Thoracic aorta (tissue), 2 donors: ENCODE measurements at places on chromosomes 4 and X.

- DNase-seq: no peak
Observed at GRCh38 chr4:19614171-19614570, 637.5 kb upstream of the SLIT2 start.

DNA sequence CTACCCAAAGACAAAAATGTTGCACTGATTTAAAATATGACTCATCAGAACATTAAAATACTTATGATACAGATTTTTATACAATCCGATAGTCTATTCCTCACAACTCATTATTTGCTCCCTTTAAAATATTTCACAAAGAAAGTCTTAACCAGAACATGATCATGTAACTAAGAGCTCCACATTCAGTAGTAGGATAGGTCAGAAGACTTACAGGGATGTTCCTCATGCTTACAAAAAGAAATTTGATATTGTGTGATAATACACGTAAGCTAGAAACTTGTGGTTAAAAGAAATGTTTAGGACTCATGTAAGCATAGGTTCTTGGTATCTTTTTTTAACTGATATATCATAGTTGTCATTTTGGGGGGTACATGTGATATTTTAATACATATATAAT, 235.9 kb downstream of the PALLD start:
- DNase-seq: no peak

GRCh38 chr4:161555689-161556660, 607.8 kb downstream of the FSTL5 start:
- DNase-seq: no peak

DNA sequence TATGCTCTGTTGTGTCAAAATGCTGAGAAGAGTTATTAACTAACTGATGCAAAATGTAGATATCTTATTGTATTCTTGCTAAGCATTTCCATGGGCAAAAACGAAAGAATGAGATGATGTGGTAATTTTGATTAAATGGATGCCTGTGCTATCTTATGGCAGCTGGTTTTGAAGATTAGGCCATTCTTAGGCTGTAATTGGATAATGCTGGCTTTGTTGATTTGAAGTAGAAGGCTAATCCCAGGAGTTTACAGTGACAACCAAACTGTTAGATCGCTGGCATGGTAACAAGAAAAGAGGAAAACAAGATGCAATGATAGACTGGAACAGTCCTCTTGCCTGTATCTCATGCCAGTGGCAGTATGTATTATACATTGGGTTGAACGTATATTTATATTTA, 74.1 kb upstream of the WDR44 start:
- no peak for DNase-seq

DNA sequence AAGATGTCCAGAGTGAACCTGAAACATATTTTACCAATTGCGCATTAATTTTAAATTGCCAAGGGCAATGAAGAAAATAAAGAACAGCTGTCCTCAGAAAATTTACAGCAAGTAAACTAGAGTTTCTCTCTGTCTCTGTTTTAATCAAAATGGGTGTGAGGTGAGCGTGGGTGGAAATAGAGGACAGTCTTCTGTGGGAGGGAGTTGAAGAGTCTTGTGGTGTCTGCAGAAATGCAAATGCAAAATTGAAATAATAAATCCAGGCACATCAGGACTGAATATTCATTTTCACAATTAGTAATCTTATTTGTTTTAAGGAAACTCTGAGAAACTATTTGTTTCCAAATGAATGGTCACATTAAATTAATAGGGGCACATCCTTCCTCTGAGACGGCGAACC, 192.0 kb downstream of the ARHGAP10 start:
- DNase-seq: no peak
